ENCODE measurements at places on chromosomes 1 and 21.

DNA sequence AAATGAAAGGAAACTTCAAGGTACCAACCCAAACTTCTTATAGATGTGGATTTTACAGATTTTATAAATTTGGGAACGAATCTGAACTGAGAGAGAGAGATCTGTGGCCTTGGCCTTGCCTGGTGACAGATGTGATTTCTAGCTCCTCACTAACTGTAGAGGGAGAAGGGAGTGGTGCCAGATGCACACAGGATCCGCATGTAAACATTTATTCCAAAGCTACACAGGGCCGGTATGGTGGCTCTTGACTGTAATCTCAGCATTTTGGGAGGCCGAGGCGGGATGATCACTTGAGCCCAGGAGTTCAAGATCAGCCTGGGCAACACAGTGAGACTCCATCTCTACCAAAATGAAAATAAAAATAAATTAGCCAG lies 77.1 kb downstream of the PGBD5 start:
- DNase-seq: no peak

- DNase-seq: no peak
Observed at GRCh38 chr1:40649592-40649930, 15.9 kb downstream of the RIMS3 start.

DNA sequence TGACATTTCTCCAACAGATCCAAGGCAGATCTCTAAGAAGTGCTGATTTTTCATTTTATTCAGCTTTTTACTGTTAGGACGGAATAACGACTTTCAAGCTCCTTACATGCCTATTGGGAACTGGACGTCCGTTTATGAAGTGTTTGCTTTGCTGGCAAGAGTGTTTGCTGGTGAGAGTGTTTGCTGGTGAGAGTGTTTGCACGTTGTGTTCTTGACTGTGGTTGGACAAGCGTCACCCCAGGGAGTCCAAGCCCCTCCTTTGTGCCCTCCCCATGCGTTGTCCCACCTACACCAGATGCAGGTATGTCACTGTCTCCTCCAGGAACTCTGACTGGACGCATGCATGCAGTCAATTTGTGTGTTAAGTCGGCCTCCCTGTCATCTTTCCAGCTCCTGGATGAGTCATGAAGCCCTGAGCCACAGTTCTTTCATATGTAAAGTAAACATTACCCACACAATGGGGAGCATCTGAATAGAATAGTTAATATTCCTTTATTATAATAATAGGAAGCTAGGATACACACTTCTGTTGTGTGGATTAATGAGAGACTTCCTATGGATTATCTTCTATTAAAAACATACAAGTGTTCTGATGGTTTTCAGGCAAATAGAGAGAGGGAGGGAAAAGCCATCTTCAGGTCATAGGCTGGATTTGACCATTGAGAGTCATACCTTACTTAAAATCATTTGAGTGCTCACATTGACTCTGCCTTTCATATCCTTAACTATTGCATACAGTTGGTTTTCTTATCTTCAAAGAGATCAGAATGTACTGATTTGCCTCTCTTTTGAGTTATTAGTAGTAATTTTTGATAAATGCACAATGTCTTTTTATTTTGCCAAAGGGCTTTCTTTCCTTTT lies 119.2 kb downstream of the GALNT2 start:
- no peak for DNase-seq

GRCh38 chr1:32285658-32286057 lies 6.2 kb upstream of the HDAC1 start:
- DNase-seq: no peak

All from GF-D8 (cell line).